Hippocampal formation (tissue), 2 donors: ENCODE measurements at places on chromosomes 11 and 22.

DNA sequence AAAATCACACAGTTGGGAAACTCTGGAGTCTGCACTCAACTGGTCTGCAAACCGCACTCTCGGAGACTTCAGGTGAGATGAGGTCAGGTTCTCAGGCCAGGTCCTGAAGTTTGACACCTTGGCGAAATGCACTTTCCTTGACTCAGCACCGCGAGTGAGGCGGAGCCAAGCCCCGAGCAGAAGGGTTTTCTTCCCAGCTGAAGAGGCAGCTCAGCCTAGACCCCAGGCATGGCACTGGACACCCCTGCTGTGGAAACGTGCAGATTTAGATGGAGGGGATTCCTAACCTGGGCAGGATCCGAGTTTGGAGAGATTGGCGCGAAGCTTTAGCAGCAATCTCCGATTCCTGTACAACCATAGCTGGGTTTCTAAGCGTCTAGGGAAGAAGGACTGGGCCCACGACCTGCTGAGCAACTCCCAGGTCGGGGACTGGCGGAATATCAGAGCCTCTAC is 835 bp upstream of the MYOD1 start:
- DNase-seq = no peak

GRCh38 chr11:87173185-87174039 is 135.7 kb downstream of the TMEM135 start:
- DNase-seq = no peak

GRCh38 chr22:30087611-30088010 is 7.3 kb downstream of the HORMAD2 start:
- no peak for DNase-seq

- no peak for DNase-seq
Observed at GRCh38 chr22:49847751-49848689, 5.6 kb upstream of the ZBED4 start.

- no peak for DNase-seq
Observed at GRCh38 chr11:29161191-29161590, 855.6 kb downstream of the KCNA4 start.

DNA sequence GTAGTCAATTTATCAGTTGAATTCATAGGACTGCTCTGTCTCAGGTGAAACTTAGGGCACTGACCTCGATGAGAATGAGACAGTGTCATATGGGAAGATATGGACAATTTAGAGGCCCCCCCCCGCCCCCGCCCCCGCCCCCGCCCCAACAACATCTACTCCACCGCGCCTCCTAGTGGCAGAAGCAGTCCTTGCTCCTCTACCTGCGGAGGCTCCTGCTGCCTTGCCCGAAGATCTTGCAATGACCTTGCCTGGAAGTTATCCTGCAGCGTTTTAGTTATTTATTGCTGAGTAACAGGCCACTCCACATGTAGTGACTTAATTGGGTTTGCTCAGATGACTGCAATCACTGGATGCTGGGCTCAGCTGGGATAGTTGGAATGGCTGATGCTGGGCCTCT is 15.2 kb downstream of the SERPINH1 start:
- no peak for DNase-seq

DNA sequence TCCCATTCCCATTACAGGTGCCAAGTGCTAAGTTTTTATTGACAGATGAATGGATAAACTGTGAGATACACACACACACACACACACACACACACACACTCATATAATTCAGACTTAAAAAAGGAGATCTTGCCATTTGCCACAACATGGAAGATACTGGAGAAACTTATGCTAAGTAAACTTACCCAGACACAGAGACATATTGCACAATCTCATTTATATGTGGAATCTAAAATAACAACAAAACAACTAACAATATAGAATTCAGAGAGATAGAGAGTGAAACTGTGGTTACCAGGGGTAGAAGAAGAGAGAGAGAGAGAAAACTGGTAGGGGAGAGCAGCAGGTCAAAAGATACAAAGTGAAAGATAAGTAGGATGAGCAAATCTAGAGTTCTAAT is 1.4 kb downstream of the MS4A6E start:
- no peak for DNase-seq

DNA sequence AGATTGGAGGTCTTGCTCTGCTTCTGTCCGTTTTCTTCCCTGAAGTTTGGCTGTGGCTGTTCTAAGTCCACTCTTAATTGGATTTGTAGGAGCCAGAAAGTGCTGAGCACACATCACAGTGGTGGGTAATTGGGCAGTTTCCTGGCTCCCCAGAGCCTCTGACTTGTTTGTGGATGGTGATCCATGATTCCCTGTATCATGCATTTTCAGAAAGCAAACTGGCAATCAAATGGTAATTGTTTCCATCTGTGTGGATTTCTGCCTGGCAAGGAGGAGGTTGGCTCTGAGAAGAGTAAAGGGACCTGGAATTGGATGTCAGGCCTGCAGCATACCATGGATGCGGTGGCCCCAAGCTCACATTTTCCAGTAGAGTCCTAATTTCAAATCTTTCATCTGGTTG is 49.5 kb downstream of the PPFIBP2 start:
- no peak for DNase-seq

DNA sequence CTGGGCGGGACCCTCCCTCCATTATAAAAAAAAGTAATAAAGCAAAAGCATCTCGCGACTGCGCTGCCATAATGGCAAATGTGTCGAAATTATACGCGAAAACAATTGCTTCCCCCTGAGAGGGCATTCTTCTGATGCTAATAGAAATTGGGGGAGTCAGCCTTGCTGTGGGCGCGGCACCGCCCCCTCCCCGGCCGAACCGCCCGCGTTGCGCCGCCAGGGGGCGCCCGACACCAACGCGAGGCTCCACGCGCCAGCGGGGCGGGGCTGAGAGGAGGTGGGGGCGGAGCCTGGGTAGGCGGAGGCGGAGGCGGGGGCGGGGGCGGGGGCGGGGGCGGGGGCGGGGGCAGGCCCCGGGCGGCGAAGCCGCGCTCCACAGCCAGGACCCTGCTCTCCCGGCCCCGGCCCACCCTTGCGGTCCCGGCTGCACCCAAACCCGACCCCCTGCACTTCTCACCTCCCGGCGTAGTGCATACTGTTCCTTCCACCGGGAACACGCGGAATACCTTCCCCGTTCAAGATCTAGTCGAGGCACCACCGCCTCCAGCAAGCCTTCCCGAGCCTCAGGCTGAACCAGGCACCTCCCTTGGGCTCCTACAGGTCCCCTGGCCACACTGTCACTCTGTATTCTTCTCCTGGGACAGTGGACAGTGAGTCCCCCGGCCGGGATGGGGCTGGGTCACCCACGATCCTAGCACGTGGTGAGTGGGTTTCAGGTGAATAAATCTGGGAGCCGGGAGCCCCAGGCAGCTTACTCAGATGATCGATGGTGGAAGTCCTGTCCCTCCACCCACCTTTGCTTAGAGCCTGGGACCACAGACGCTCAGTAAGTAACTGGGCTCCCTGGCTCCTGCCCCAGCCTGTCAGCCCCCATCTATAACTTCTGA is 15.5 kb upstream of the UPK3A start:
- DNase-seq = peak; percentile 80

DNA sequence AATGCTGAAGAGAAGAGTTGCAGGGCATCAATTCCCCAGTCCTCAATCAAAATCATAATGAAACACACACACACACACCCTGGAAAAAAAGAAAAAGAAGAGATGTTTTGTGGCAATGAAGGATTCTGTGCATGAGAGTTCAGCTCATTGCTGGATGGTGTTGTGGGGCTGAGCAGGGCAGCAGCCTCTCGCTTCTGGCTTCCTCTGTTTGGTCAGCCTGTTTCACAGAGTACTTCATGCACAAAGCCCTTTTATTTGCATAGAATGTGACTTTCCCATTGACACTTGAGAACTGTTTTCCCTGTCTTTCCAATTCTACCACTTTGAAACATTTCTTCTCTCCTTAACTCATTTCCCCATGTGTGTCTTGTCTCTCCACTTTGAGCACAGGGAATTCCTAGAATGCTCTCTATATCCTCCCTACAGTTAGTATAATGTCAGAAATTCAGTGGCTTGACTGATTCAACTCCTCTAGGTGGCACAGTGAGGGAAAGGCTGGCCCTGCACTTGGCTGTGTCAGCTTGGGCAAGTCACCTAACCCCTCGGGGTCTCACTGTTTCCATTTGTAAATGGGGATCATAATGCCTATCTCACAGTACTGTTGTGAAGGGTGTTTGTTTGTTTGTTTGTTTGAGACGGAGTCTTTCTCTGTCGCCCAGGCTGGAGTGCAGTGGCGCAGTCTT is 25.4 kb upstream of the BSX start:
- DNase-seq = no peak

DNA sequence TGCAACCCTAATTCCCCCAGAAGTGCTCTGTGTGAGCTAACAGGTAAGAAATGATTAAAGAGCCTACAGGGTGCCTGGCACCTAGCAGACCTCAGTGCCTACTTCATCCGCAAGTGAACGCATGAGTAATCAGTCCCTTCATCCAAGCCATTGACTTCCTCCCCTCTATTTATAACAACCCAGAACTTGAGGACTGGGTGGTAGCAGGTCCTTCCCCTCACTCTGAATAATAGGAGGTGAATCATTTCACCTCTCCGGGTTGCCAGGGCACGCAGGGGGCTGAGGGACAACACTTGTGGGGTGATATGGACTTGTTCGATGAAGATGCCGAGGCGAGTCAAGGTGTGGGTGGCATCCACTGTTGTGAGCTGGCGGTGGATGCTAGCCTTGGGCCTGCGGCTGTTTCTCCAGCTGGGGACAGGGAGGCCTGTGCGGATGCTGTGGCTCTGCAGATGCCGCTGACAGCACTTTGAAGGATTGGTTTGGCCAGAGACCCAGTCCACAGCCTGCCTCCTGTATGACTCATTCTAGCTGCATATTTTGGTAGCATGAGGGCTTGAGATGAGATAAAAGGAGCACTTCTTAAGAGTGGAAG is 11.7 kb upstream of the SORL1-AS1 start:
- peak; percentile 59 for DNase-seq

DNA sequence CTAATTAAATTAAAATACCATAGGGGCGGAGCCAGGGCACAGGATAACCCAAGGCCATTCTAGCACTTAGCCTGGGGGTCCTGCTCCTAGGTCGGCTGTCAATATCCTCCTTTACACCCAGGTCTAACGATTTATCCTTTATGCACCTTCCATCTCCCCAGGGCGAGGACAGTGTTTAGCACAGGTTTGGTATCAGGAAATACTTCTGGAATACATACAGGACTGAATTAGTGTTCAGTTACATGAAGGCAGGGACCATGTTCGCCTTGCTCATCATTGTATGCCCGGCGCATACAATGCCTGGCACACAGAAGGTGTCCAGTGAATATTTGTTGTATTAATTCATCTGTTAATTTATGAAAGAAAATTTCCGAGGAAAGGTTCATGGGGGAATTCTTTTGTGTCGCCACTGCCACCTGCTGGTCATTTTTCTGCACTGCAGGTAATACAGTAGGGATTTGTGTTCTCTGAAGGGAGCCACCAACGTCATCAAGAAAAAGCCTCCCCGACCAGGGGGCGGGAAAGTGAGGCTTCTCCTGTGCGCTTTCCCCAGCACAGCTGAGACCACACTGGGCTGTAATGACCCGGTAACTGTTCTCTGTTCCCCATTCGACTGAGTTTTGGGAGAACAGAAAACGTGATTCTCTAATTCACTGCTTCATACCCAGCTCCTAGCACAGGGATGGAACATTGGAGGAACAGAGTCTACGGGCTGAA is 68.7 kb upstream of the ASPHD2 start:
- DNase-seq = peak; percentile 41

- DNase-seq = no peak
Observed at GRCh38 chr11:8544807-8545206, 49.2 kb downstream of the STK33 start.

DNA sequence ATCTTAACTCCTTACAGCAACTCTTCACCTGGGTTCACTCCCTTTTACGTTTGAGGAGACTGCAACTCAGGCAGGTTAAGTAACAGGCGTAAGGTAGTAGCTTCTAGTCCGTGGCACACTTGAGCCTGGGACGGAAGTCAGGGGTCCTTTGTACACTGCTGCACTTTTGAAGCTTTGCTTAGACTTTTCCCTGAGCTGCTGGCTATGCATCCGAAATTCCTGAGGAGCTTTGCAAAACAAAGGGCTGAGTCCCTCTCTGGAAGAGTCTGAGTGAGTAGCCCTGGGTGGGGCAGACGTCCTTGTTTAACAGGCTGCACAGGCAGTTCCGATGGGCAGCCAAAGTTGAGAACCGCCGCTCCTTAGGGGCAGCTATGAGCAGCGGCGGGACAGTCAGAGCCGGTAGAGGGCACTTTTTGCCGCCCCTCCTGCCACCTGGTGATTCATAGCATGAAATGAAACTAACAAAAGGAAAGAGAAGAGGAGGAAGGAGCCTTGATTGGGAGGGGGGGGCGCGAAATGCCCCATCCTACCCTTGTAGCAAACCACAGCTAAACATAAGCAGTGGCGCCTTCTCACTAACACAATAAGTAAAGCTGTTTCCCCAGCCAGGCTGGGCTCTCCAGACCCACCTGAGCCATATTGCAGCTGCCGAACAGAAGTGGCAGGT is 1.4 kb downstream of the TMEM109 start:
- peak; percentile 13 for DNase-seq

DNA sequence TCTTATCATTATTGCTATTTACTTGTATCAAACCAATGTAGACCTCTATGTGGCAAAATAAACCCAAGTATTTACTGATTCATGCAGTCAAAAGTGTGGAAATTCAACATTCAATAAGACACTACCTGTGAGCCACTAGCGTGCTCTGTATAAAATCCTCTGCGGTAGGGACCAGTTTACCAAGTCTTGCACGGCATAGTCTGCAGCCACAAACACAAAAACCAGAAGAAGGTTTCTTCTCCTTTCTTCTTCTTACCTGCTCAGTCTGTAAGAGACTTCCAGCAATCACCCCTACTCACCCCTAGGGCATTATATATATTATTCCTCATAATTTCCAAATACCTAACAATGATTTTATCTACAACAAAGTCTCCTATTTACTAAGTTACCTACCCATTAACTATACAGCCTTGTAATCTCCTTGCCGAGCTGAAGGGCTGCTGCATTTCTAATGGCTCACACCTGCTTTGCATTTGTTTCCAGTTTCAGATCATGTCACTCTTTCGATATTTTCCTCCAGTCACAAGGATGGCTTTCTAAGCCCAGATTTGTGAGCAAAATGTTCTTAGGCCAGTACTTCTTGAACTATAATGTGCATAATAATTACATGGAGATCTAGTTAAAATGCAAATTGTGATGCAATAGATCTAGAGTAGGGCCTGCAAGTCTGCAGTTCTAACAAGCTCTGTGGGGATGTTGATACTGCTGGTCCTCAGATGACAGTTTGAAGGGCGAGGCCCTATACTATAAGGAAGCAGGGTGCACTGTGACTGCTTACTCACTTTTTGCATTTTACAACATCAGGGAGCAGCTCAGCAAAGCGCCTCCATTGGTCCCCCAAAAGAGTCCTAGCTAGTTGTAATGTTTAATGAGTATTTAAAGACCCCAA is 191.9 kb upstream of the DDI1 start:
- DNase-seq = no peak

GRCh38 chr11:121412711-121413415 is 39.3 kb upstream of the SORL1 start:
- no peak for DNase-seq

GRCh38 chr11:614021-614622 is 1.6 kb downstream of the IRF7 start:
- no peak for DNase-seq

GRCh38 chr11:15327786-15328231 is 213.1 kb downstream of the INSC start:
- DNase-seq = peak; percentile 1
